CD8-positive, alpha-beta T cell (primary cell): ENCODE measurements at places on chromosomes 12 and 14.
A peak's percentile ranks its signal among the peaks of the same experiment; 100 is the strongest.

DNA sequence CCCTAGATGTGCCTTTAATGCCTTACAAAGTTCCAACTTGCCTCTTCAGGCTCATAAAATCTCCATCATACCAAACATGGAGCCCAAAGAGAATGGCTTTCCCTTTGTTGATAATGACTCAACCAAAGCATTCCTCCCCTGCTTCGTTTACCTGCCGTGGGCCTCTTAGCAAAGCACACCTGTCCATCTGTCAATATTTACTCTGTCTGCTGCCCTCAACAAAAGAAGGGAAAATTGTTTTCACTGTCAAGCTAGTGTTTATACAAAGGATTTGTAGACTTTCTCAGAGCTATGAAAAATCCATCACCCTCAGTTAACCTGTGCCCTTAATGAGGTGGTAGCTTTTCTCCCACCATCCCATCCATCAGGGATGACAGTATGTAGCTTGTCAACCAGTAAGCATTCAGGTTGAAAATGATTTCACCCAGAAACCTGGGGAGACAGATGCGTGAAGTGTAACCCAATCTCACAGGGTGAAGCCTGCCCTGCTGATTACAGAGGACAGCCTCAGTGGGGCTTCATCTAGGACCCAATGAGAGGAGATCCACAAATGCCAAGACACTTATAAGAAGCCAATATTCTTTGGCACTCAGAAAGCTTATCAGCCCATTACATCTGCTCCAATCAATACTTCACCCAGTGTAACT is 278.1 kb downstream of the NUAK1 start:
- no peak for DNase-seq

DNA sequence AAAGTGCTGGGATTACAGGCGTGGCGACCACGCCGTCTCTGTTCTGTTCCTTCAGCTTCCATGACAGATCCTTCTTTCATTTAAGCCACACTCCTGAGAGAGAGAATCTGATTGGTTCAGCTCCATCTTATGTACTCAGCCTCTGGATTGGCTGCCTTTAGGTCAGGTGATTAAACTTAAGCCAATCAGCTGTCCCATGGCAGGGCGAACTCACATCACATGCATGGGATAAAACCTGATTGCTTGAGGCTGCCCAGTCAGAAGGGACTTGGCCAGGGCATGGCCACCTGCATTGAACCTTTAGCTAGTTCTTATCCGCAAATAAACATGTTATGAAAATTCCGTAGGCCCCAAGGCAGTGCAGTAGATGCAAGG is 274.2 kb downstream of the SUDS3 start:
- no peak for DNase-seq

GRCh38 chr14:60723116-60723906 is 840 bp downstream of the SIX4 start:
- peak; percentile 60 for DNase-seq

DNA sequence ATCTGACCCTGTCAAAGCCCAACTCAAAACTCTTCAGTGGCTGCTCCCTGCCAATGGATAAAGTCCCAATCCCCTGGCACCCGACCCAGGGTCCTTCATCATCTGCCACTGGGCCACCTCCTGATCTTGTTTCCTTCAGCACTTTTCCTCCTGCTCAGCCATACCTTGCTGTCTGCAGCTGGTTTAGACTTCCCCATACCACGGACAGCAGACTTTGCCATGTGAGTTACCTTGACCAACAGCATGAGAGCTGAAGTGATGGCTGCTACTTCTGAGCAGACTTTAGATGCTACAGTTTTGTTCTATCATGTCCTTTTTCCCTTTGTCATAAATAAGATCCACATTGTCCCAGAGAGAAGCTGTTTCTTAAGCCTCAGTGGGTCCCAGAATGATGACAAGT is 33.3 kb upstream of the STON2 start:
- DNase-seq = no peak

- no peak for DNase-seq
Measured at GRCh38 chr14:35223927-35224326, 68.3 kb upstream of the PSMA6 start.

DNA sequence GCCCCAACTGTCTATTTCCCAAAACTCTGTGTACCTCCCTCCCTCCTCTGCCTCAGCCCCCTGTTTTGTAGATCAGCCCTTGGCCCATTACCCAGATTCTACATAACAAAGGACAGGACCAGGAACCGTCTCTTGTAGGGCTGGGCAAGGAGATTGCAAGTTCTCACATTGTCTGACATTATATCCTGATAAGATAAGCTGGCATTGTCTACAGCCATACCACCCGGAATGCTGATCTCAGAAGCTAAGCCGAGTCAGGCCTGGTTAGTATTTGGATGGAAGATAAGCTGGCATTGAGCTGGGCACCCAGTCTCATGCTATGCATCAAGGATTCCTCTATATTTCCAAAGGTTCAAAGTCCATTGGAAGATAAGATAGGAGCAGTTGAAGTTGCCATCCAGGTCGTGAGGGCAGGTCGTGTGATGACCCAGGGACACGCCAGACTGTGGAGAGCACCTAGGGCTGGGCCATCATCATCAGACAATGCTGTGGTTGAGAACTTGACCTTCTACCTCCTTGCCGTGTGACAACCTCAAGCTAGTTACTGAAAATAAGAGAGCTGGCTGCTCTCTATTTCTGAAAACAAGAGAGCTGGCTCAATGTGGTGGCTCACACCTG is 29.5 kb downstream of the PHETA1 start:
- DNase-seq = no peak

GRCh38 chr14:92783813-92784431 is 10.2 kb upstream of the GOLGA5 start:
- peak; percentile 67 for DNase-seq

DNA sequence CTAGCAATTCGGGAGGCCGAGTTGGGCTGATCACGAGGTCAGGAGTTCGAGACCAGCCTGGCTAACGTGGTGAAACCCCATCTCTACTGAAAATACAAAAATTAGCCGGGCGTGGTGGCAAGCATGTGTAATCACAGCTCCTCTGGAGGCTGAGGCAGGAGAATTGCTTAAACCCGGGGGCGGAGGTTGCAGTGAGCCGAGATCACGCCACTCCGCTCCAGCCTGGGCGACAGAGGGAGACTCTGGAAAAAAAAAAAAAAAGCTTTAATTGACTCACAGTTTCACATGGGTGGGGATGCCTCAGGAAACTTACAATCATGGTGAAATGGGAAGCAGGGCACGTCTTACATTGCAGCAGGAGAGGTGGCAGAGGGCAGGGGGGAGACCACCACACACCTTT is 30.6 kb upstream of the SLC2A3 start:
- DNase-seq = no peak

GRCh38 chr12:53265783-53266182 is 2.3 kb upstream of the ESPL1 start:
- no peak for DNase-seq

DNA sequence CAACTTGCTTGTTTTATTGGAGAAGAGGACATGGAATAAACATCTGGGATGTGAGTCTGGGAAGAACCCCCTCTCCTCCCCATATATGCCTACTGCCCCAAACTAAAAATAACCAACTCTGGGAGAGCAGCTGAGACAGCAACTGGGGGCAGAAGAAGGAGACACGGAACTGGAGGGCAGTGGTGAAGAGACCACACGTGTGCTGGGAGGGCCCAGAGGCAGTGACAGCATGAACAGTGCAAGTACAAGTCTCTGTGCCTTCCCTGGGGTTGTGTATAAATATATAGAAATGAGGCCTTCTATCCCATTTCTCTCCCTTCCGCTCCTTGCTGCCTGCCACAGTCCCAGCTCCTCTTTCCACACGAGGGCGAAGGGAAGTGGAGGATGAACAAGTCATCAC is 4.0 kb upstream of the KRT73 start:
- no peak for DNase-seq
